Midbrain (tissue), 1 donor: ENCODE measurements at places on chromosomes 13 and 19.

- DNase-seq = no peak
Measured at GRCh38 chr19:49390929-49391359, 2.9 kb downstream of the KASH5 start.

DNA sequence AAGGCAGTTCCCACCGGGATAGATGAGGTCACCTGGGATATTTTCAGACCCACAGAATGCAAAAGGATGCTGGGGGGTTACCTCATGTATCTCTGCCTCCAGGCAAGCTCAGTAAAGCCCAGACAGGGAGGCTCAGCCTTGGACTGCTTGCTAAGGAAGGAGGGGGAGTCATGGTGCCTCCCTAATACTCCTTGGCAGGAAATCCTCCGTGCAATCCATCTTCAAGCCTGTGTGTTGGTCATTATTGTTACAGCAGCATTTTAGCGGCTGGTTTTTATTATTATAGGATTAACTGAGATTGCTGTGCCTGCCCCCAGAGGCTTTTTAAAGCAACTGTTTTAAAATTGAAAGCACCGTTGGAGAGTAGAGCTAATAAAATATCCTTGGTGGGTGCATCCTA lies 188.5 kb upstream of the UBL3 start:
- no peak for DNase-seq

GRCh38 chr19:34731019-34731829 lies 2.8 kb upstream of the ZNF181 start:
- DNase-seq = no peak

DNA sequence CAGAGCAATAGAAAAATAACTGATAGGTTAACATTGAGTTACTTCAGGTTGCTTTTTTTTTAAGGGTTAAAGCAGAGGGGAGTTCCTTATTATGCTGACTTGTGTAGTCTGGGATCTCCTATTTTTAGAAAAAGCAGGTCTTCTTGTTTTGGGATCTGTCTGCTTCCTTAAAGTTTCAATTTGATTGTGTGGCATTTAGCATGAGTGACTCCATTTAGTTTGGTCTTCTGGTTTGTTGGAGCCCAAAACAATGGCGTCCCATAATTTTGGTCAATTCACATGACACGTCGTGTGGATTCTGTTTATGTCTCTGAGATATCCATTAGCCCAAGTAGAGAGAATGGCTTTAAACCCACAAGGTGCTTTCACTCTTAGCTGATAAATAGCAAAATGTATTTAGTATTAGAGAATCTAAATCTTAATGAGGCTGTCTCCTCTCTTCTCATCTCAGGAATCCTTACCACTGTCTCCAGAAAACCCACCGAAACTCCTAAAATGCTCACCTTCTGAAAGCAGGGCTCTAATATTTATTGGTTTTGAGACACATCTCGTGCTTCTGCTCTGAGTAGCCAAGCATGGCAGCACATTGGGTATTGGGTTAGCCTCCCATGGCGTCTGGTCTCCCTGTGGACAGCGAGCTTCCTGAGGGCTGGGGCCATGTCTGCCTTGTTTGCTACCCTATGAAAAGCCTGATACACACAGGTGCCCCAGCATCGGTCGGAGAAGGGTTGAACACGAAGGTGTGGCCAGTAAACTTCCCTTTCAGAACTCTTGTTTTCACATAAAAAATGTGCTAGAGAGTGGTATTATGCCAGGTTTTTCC lies 67.2 kb upstream of the GPR183 start:
- DNase-seq = no peak

- DNase-seq = peak; percentile 32
Measured at GRCh38 chr19:13865571-13866462, 11.1 kb upstream of the NANOS3 start.

- DNase-seq = no peak
Measured at GRCh38 chr19:4909156-4909896, at the start of gene UHRF1. Gene UHRF1 (plus strand): TSS chr19:4909501. CDS start chr19:4910886, 1,385 bp downstream.

GRCh38 chr13:109211616-109212015 lies 574.8 kb downstream of the IRS2 start:
- DNase-seq = no peak

- DNase-seq = no peak
Measured at GRCh38 chr19:17795495-17795856, 538 bp downstream of the B3GNT3 start.

DNA sequence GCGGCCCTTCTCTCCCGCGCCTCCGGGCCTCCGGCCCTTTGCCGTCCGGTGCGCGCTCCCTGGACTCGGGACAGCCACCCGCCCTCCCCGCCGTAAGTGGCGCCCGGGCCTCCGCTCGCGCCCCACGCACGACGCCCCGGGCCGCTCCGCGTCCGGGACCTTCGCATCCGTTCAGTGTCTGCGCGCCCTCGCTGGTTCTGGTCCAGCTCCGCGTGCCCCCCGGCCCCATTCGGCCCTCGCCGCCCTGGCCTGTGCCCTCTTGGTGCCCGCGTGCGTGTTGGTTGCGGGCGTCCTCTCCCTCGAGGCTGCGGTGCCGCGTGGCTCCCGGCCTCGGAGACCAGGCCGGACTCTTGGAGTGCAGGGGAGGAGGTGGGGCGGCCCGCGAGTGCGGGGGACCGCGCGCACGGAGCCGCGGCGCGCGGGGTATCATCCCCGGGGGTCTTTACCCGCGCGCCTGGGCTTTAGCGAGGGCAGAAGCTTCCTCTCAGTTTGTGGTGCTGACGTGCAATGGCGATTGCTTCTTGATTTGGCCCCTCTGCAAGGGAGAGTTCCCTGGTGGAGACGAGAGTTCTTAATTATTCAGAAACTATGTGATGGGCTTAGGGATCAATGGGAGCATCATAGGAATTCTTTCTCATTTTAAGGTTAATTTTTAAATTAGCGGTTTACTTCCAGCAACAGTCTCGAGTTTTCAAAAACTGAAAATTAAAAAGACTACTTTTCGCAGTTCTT lies 757 bp downstream of the WASF3 start:
- no peak for DNase-seq

GRCh38 chr13:28557725-28558520 lies 63.0 kb upstream of the FLT1 start:
- DNase-seq = no peak

DNA sequence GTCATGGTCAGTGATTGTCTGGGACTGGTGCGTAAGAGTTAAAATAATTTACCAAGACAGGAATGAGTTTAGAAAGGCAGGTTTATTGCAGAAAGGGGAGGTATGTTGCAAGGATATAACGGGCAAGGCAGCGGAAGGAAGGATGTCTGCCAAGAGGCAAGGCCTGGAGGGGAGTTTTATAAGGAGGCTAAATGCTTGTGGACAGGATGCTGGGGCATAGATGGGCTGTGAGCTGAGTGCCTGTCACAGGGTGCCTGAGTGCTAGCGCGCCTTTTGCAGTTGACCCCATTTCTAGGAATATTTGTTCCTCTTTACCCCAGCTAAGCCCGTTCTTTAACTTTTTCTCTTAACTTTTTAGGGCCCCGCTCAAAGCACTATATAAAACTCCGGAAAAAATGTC lies 58.7 kb downstream of the TEX26 start:
- DNase-seq = no peak

GRCh38 chr13:38210928-38211596 lies 138.6 kb upstream of the UFM1 start:
- no peak for DNase-seq

GRCh38 chr19:34555447-34555846 lies 73.9 kb downstream of the WTIP start:
- DNase-seq = no peak

DNA sequence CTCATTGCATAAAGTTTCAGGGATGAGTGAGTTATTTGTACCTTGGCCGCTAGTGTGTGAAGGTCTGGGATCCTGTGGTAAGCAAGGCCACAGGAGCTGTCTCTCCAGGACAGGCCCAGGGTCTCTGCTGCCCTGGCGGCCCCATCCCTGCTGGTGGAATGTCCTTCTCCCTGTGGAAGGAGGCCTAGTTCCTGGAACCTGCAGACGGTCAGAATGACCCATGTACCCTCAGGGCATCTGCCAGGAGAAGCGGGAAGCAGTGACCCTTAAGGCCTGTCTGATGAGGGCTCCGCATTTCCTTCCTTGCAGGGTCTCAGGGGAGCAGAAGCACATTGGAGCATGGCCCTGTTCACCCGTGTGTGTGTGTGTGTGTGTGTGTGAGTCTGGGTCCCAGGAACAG lies 32.1 kb upstream of the SOX1 start:
- no peak for DNase-seq

GRCh38 chr13:114022876-114023275 lies 49.0 kb upstream of the C13orf46 start:
- no peak for DNase-seq

GRCh38 chr19:28475525-28475924 lies 737.4 kb downstream of the UQCRFS1 start:
- no peak for DNase-seq

GRCh38 chr19:917323-918151 lies at the start of gene KISS1R:
Gene KISS1R (plus strand): TSS chr19:917333. CDS start chr19:917503, 170 bp downstream.
- no peak for DNase-seq

DNA sequence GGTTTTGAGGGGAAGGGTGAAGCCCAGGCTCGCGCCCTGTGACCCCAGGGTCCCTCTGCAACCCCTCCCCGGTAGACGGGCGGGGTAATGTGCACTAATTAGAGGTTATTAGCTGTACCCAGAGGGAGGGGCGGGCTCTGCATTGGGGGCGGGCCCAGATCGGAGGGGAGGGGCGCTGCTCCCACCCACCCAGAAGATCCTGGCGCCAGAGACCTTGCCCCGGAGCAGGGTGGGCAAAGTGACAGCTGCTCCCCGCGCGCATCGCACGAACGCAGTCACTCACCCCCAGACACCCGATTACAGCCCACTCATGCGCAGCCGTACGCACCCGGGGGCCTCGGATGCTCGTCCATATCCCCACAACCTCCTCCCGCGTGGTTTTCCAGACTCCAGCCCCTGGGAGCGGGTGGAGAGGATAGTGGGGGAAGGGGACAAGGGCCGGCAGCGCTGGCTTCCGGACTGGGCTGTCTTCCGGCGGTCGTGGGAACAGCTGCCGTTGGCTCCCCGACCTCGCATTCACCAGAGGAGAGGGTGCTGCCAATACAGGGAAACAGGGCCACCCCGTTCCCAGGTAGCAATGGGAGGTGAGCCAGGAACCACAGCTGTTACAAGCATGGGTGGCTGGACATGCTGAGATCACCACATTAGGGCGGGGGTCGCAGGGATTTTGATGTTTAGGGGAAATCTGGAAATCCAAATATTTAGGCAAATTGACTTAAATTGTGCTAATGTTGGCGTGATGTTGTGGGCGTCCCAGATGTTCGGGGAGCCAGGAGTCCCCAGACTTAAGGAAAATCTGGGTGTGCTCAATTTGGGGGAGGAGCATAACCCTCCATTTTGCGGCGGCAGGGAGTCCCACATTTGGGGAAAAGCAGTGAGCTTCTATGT lies 2.9 kb upstream of the HOOK2 start:
- DNase-seq = no peak

- no peak for DNase-seq
Measured at GRCh38 chr13:42396501-42396900, 124.5 kb downstream of the AKAP11 start.

GRCh38 chr19:3175781-3176714 lies 2.5 kb upstream of the S1PR4 start:
- no peak for DNase-seq

- DNase-seq = no peak
Measured at GRCh38 chr19:54035215-54036178, 28.2 kb downstream of the VSTM1 start.

DNA sequence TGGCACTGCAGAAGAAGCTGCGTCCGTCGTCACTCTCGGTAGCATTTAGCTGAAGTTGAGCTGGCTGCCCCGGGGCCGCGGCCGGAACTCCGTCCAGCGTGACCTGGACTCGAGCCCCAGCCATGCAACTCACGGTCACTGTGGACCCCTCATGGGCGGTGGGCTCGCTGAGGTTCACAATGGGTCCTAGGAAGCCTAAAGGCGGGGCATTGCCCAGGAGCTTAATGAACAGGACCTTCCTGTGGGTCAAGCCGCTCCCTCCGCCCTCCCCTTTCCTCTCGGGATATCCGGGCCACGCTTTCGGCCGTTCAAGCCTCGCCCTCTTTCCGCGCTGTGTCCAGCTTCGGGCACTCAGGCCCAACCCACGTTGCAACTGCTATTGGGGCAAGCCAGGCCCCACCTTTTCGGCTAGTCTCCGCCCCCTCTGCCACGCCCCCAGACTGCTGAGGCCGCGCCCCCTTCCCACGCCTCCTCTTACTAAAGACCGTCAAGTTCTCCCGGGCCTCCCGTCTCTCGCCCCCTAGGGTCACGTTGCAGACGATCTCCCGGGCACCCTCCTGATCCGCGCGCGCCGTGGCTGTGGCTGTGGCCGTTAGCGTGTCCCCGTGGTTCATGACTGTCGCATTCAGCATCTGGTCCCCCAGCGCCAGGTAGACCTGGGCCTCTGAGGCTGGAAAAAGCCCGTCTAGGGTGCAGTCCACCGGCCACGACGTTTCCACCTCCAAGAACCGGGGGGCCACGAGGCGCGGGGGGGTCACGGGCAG lies 1.4 kb upstream of the RAVER1 start:
- DNase-seq = peak; percentile 52

GRCh38 chr19:47123406-47123805 lies 7.2 kb upstream of the SAE1 start:
- DNase-seq = no peak

DNA sequence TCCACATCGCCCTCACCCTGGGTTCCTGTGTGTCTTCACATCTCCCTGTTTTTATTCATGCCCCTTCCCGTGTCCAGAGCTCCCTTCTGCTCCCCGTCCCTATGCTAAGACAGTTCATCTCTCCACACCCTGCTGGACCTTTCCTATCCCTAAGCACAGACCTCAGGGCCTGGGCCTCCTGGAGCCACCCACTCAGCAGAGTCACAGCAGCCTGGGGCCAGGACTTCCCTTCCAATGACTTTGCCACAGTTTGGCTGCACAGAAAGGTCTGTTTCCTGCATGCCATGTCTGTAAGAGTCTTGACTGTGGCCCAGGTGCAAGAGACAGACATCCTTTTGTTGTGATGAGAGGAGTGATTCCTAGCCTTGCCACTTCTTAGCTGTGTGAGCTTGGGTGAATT lies 470.7 kb downstream of the TSHZ3 start:
- no peak for DNase-seq

- DNase-seq = no peak
Measured at GRCh38 chr19:14054721-14055120, 7.2 kb downstream of the PALM3 start.

DNA sequence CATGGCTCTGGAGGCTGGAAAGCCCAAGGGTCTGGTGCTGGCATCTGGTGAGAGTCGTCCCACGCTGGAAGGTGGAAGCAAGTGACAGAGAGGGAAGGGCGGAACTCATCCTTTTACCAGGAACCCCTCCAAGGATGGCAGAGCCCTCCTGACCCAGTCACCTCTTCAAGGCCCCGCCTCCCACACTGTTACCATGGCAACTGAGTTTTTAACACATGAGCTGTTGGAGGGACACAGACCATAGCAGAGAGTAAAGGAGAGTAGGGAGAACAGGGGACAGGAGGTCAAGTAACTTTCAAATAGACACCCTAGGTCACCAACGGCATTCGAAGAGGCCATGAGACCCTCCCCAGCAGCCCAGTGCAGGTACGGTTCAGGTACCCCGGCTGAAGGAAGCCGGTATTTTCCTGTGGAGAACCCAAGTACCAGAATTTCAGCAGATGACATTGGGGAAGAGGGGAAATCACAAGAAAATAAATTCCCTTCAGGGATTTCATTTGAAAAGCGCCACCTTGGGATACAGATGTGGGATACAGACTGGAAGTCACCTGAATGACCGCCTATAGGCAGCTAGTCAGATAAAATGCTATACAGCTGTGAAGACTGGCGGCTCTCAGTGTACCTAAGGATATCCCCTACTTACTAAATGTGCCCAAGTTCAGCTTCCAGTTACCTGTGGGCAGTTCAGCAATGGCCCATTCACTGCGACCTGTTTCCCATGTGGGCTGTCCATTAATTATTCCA lies 8.0 kb downstream of the IL17D start:
- DNase-seq = no peak

- DNase-seq = peak; percentile 60
Measured at GRCh38 chr19:43820098-43820883, 6.8 kb upstream of the ZNF283 start.
